ENCODE measurements at places on chromosomes 2 and 18.

GRCh38 chr2:143604566-143604959, 475.3 kb downstream of the ARHGAP15 start:
- DNase-seq, result no peak

DNA sequence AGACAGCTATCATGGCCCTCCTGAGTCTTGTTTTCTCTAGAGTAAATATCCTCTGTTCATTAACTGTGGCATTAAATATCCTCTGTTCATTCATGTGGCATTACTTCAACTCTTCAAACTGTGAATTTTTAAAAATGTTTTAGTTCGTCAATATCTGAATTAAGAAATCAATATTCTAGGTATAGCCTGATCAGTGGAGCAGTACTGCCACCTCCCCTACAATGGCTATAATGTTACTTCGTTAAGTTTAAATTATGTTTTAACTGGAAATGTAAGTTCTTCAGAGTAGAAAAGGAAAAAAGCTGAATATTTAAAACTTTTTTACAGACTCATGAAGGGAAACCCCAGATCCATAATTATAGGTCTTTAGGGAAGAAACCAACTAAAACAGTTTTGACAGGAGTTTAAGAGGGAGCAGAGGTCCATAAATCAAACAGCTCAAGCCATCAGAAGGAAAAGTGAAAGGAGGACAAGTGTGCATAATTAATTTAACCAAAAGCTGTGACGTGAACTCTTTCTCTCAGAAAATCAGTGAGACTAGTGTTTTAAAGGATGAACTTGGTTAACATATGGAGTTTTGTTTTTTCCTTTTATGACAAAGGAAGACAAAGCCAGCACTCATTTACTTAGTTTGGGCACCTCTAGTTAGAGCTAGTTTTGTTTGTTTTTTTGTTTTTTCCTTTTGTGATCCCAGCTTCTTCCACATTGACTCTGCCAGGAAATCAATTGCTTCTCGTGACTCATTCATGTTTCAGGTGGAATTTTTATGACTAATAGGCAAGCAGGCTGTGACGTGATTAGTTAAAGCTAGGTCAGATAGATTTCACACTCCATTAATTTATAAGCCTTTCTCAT, 44.9 kb downstream of the RBBP8 start:
- DNase-seq, result peak; percentile 11

DNA sequence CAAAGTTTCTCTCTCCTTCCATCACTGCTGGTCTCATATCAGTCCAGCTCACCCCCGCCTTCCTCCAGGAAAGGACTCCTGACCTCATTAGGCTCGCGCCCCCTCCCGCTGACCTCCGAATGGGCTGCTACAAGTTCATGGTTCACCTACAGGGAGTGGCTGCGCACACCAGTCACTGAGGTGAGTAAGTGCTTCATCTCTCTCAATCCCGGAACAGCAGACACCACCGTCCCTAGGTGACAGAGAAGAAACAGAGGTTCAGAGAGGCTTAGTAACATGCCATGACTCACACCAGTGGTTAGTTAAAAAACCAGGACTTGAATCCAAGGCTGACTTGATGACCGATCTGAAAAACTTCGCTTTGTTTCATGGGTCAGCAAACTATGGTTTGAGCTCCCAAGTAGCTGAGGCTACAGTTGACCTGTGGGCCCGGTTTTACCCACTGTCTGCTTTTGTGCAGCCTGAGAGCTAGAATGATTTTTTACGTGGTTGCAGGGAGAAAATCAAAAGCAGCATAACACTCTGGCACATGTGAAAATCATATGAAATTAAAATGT, 42.0 kb downstream of the ZFP36L2 start:
- DNase-seq, result no peak

DNA sequence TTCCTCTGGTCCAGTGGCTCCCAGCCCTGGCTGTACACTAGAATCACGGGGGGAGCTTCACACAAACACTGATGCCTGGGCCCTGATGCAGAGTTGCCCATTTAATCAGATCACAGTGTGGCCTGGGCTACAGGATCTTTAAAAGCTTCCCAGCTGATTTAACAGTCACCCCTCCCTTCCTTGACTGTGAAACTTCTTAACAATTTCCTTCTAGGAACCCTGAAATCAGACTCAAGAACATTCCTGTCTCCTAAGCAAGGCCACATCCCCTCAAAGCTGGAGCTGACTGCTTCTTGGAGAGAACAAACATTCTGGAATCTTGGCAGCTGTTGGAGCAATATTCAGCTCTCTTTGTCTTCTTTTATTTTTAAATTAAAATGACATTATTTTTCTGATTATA, 88.7 kb downstream of the ADD2 start:
- no peak for DNase-seq

DNA sequence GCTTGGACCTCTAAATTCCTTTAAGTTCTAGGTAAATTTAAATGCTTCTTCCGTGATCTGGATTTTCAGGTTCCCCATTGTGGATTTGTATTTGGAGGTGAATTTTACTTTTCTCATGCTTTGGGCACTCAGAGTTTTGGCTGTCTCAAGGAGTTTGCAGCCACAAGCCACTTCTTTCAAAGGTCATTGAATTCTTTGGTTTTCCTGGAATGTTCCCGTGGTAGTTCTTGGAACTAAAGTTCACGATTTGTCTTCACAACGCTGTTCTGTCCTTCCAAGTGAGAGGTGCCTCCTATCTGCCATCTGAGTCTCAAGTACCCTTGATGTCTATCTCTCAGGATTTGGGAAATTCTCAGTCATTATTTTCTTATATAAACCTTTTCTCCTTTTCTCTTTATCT, 1438.7 kb upstream of the ZEB2 start:
- DNase-seq, result no peak

- no peak for DNase-seq
These were observed 31.0 kb upstream of the ALLC start for GRCh38 chr2:3626812-3627499.

DNA sequence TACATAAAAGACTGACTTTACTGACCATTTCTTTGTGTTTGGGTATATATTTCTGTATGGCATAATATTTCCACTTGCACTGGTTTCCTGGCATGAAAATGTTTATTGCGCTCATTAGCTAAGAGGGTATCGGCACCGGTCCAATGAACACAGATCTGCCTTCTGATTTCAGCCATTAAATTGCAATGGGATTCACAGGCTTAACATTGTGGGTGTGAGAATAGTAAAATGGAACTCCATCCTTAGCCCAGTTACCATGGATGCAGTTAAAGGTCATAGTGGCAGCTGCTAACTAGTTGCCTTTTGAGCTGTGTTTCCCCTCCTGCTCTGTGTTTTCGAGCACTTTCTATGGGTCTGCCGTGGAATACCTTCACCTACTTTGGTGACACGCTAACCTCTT, 352.6 kb upstream of the POU3F3 start:
- DNase-seq, result no peak

GRCh38 chr2:27566628-27567027, 16.2 kb upstream of the ZNF512 start:
- DNase-seq, result no peak

GRCh38 chr2:197286805-197287595, 23.6 kb downstream of the ANKRD44 start:
- DNase-seq, result no peak

GRCh38 chr2:172282944-172283343, 144.4 kb upstream of the ITGA6 start:
- DNase-seq, result no peak

- no peak for DNase-seq
These were observed 43.7 kb upstream of the SEMA4C start for GRCh38 chr2:96913398-96914202.

GRCh38 chr2:172928756-172929155, 146.9 kb upstream of the MAP3K20 start:
- no peak for DNase-seq

DNA sequence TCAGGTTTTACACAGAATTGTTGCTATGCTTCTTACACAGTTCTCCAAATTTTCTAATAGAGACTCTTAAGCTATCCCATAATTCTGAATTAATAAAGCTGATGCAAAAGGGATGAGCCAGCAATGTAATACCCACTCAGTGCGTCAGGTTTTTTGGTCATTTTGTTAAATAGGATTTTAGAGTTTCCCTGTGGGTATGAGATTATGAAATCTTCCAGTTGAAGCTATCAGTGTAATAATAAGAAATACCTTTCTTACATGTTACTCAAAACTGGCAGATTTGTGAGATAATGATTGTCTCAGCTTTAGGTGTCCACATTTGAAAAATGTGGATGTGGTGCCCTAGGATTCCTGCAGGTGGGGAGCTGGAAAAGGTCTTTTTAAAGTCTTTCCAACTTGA, 44.5 kb downstream of the SOCS6 start:
- no peak for DNase-seq

- DNase-seq, result peak; percentile 47
These were observed 156.3 kb downstream of the DOCK10 start for GRCh38 chr2:224885836-224886547.

GRCh38 chr18:25503567-25504081, 151.7 kb upstream of the ZNF521 start:
- DNase-seq, result no peak

DNA sequence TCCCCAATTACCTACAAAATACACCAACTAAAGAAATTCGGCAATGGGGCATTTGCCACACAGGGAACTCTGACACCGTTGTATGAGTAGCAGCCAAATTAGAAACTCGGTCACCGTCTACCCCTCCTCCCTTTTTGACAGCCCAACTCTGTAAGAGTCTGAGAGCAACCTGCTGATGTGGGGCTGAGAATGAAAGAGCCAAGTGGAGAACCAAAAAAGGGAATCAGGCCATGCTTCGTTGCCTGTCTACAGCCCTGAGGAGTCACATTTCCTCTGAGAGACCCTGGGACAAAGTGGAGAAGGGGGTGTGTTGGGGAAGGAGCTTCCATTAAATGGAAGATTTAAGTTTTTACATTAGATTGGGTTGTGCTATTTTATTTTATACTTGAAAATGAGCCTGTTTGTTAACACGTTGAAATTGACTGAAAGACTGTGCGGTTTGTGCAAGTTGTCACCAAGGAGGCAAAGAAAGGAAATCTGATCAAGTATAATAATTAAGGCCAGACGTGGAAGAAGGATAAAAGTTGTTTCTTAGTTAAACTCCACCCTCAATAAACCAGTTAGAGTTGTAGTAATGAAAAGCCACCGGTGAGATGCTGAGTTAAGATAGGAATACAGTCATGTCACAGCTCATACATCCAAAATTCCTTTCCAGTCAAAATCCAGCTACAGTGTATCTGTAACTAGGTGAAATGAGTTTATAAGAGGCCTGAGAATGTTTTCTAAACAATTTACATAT, 131.7 kb upstream of the CREB1 start:
- DNase-seq, result no peak

GRCh38 chr2:71934595-71935261, 212.9 kb downstream of the CYP26B1 start:
- no peak for DNase-seq

DNA sequence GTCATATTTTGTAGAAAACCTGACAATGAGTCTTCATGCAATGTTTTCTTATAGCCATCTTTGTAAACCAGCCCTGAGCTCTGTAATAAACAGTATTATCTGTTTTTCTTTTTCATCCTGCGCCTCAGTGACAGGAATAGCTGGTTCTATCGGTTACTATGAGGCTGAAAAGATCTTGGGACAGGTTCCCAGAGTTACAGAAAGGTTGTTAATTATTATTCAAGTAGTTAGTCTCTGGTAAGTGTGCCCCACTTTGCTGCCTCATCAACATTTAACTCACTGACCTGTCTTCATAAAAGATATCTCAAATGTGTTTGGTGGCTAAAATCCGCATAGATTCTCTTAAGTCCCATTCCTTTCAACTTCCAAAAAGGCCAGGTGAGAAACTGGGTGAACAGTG, 18.6 kb downstream of the ACAA2 start:
- DNase-seq, result no peak

- DNase-seq, result no peak
These were observed 477.9 kb upstream of the TNP1 start for GRCh38 chr2:217337771-217338170.

DNA sequence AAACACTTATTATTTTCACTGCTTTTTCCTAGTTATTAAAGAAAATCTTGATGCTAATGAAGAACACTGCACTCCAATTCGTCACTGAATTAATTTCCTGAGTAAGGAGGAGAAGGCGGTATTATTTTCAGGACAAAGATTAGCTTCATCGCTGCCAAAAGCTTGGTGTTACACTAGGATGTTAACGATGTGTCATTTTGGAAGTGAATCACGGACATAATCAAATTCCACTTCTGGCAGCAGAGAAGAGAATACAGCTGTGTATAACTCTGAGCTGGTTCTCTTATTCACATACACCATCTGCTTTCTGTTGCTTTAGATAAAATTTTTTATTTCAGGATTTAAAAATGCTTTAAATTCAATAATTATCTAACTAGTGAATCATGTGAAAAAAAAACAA, 74.1 kb downstream of the SCG2 start:
- no peak for DNase-seq

GRCh38 chr2:36464006-36464721, 108.6 kb downstream of the CRIM1 start:
- DNase-seq, result no peak

GRCh38 chr2:31170071-31170698, 31.9 kb upstream of the GALNT14 start:
- DNase-seq, result no peak

DNA sequence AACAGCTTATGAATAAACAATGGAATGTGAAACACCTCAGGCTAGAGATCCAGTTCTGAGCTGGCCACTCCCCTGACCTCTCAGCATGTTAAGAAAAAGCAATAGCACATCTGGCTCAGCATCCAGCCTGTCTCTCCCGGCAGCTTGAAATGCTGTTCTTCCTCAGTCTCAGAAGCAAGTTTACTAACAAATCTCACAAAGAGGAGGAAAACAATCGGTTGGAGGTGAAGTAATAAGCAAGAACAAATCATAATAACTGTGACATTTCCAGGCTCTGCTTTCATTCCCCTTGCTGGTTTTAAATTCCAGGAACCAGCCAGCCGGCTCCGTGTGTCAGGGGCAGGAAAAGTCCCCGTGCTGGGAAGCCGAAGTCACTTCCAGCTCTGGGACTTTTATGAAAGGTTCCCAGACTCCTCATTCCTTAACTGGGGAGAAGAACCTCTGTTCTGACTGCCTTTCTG, 133.9 kb upstream of the ARL4C start:
- DNase-seq, result no peak

GRCh38 chr18:79988451-79989194, at the start of gene TXNL4A:
TXNL4A (minus strand) TSS chr18:79988563; CDS start chr18:79988392, 171 bp downstream.
- peak; percentile 94 for DNase-seq

Measured in GM06990 (cell line).